ENCODE measurements at places on chromosomes 4 and X.

- DNase-seq, result no peak
Observed at GRCh38 chr4:5588046-5588445, 120.3 kb downstream of the EVC2 start.

DNA sequence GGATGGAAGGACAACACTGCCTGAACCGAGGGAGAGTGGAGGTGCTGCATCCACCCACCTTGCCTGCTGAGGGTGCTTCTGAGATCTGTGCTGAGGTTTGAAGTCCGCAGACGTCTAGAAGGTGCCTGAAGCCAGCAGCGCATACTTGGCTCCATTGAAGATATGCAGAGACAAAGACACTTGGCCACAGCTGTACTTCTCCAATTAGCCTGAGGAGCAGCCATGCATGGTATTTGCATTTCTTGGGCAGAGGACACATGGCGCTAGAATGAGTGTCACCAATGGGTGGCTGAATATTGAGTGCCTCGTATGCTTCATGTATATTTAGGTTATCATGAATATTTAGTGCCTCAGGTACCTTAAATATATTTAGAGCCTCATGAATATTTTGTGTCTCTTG, 128.7 kb upstream of the ATP6AP2 start:
- no peak for DNase-seq

GRCh38 chrX:17984415-17984814, 123.3 kb upstream of the RAI2 start:
- DNase-seq, result no peak

- DNase-seq, result no peak
Observed at GRCh38 chr4:103054030-103054429, 22.5 kb downstream of the SLC9B2 start.

GRCh38 chr4:184824081-184824775, 1.5 kb downstream of the ACSL1 start:
- no peak for DNase-seq

Data from RCC 7860 (cell line).